ENCODE measurements at places on chromosomes 13 and 19. TPM values are rescaled to one million over a fixed set of nuclear protein-coding genes. Genes with fewer than 3 reads are reported as not detected.

Gene B3GNT3
- 0.95 TPM for total RNA-seq

GRCh38 chr19:13507053-13507611 lies 853 bp upstream of the CACNA1A start:
- DNase-seq, result no peak

Gene S1PR4
- 32.2 TPM for total RNA-seq

DNA sequence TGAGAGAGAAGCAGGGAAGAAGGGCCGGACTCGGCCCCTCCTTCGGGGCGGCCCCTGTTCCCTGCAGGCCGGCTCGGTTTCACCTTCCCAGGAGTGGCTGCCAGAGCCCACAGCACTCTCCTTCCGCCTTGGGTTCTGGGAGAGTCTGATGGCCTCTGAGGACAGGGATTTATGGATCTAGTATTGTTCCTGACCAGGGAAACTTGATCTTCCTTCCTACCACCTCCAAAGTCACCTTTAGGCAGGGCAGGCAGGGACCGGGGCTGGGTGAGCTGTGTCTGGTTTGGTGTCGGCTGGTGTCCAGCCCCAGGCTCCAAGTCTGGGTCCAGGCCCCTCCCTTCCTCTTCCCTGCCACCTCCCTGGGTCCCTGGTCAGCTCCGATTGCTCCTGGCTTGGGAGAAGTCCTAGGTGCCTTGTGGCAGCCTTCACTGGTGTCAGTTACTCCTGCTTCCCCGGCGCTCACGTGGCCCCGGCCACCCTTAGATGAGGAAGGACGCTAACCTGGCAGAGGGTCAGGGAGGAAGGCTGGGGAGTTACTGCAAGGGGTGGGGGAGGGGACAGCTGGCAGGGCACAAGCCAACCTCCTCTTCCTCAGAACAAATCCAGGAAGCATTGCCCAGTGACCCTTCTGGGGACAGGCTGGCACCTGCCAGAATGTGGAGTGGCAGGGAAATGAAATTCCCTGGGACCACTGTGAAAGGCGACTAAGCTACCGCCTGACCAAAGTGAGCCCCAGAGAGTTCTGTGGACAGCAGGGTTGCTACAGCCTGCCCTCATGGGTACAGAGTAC lies 18.8 kb downstream of the RFX1 start:
- no peak for DNase-seq

- no peak for DNase-seq
Observed at GRCh38 chr13:49356223-49356622, 87.6 kb downstream of the CAB39L start.

DNA sequence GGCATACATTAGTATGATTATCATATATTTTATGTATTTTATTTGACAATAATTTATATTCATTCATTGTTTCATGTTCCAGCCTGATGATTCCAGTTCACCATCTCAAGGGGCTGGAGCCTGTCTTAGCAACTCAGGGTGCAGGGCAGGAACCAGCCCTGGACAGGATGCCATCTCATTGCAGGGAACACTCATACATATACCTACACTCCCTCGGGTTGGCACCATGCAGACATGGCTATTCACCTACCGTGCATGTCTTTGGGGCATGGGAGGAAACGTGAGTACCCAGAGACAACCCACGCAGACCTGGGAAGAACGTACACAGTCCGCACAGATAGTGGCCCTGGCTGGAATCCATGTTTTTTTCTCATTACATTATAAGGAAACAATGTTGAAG lies 151.0 kb upstream of the ZNF536 start:
- no peak for DNase-seq

DNA sequence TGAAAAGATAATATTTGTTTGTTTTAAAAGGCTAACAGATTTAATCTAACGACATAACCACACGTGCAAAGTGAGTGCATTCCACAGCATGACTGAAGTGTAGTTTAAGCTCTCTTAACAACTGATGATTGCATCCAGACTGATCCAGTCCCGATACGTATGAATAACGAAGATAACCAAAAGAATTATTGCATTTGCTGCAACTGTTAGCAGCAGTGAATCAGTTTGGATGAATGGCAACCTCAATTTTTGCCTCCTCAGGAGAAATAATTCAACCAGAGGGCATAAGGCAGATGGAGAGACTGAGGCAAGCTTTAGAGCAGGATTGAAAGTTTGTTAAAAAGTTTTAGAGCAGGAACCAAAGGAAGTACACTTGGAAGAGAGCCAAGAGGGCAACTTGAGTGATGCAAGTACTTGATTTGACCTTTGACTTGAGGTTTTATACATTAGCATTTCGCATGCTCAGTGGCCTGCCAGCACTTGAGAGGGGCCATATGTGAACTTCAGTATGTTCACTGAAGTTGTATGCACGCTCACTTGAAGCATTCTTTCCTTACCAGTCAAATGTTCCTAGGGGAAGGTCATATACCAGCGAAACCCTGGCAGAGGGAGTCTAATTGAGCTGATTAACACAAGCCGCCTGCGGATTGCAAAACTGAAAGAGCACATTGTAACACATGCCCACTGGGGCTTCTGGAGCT lies 835.0 kb upstream of the PCDH20 start:
- DNase-seq, result no peak

DNA sequence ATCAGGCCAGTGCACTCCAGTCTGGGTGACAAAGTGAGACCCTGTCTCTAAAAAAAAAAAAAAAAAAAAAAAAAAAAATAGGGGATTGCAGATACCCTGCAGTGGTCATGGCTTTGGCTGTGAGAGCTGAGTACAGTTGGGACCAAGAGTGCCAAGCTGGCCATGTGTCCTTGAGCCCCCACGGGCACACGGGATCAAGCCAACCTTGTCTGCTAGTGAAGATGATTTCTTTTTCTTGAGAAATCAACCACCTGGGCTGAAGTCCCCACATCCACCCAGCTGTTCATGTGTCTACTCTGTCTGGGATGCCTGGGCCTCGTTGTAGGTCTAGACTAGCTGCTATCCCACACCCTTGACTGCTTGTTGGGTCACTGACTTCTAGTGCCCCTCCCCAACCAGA lies 34.0 kb downstream of the CERS4 start:
- no peak for DNase-seq

Gene ATP13A1
- 71.2 TPM for total RNA-seq

DNA sequence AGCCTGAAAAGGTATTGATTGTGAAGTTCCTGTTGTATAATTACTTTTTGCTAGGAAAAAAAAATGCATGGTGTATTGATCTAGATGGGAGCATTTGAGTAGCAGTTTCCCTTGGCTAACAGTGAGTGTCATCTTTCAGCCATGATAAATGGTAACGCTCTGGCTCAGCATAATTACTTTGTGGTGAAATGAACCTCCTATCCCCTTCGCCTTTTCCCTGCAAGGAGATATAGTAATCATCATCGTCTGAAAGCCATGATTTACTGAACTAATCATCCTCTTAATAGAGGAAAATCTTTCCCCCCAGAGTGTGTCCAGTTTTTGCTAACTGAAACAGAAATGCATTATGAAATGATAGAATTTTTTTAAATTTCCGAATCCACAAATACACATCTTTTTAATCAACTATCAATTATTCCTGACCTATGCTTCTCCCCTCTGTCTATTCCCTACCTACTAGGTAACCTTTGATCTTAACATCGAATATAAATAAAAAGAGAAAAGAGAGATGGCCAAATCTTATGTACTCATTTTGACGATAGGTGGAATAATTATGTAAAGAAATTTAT lies 88.7 kb downstream of the MAB21L1 start:
- DNase-seq, result no peak

- no peak for DNase-seq
Observed at GRCh38 chr13:105764486-105764885, 771.0 kb downstream of the EFNB2 start.

GRCh38 chr13:23960566-23961156 lies 63.4 kb upstream of the C1QTNF9B start:
- peak; percentile 16 for DNase-seq

- DNase-seq, result no peak
Observed at GRCh38 chr13:27962128-27962841, 6.8 kb downstream of the CDX2 start.

Gene ZNF471
- 1.4 TPM for total RNA-seq

GRCh38 chr19:45526143-45526542 lies 18.9 kb downstream of the VASP start:
- no peak for DNase-seq

Gene ENOX1
- 0.48 TPM for total RNA-seq

DNA sequence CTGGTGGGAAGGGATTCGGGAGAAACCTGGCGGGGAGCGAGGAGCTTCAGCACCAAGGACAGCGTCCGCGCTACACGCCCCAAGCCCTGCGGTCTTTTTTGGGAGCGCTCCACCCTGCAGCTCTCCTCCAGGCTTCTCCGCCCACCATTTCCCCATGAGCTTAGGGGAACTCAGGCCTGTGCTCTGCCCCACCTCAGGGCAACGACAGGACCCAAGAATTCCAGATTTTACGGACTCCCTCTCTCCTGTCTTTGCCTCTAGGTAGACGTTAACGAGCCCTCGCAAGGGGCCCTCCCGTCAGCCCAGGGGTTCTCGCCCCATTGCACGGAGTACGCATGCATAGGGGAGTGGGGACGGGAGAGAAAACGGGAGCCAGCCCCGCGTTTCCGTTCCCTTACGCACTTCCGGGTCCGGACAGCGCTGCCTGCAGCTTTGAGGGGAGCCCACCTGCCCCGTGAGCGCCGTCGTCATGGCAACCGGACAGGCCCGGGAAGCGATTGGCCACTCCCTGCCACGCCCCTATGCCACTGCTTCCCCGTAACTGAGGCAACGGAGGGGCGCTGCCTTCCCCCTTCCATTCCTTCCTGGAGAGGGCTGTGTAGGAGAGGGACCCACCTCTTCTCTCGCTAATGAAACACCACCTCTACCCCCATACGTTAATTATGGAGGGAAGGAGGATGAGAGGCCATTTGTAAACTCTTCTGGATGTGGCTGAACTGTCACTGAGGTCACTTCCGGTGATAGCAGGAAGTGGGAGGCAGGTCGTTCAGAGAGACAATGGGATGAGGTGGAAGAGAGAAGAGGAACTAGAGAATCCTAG lies 20.8 kb downstream of the NOVA2 start:
- DNase-seq, result peak; percentile 66

DNA sequence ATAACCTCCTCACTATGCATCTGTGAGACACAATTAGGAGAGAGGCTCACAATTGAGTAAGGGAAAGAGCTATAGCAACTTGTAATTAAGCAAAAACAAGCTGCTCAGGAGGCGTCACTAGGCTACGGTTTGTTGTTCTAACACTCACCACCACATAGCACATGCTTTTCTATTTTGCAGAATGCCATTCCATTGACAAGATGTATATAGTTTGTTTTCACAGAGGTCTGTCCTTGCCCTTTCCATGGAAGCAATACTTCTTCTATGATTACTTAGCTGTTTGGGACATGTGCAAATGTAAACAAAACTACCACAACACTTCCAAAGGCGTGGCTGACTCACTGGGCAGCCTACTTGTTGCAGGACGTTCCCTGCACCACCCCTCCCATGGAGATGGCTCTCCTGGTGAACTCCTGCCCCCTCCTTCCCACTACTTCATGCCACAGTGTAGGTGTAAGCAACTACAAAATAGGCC lies 33.9 kb upstream of the FAM216B start:
- no peak for DNase-seq

DNA sequence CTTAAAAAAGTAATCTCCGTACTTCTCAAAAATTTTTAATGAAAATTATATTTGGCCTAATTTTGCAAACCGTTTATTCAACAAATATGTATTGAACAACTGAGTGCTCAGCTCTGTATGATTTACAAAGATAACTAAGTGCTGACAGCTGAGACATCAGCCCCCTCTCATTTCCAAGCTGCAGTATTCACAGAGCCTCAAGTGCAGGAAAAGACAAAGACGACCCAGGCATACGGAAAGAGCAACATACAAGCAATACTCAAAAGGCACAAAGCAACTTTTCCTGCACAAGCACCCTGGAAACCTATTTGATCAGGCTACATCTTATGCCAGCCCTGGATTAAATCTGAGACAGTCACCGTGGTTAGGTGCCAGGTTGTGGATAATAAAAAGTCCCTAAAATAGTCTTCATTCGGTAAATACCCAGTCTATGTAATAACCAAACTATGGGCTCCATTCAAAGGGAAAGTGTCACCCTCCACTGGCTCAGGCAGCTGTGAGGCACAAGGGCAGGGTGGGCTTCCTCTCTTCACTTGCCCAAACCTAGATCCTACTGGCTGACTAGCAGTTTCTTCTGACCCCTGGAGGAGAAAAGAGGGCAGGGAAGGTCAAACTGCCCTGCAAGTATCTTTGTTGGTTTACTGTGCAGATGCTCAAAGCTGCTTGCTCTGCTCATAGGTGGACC lies 65.5 kb downstream of the TBC1D4 start:
- no peak for DNase-seq

- peak; percentile 38 for DNase-seq
Observed at GRCh38 chr13:114103801-114104654, 28.4 kb downstream of the RASA3 start.

GRCh38 chr19:42216653-42217519 lies 591 bp downstream of the DEDD2 start:
- DNase-seq, result peak; percentile 58

GRCh38 chr19:13705928-13706447 lies 58.3 kb upstream of the MRI1 start:
- DNase-seq, result no peak

GRCh38 chr13:26786651-26787295 lies 26.2 kb upstream of the GPR12 start:
- DNase-seq, result no peak

Gene EDDM13
- total RNA-seq, result 0.30 TPM

DNA sequence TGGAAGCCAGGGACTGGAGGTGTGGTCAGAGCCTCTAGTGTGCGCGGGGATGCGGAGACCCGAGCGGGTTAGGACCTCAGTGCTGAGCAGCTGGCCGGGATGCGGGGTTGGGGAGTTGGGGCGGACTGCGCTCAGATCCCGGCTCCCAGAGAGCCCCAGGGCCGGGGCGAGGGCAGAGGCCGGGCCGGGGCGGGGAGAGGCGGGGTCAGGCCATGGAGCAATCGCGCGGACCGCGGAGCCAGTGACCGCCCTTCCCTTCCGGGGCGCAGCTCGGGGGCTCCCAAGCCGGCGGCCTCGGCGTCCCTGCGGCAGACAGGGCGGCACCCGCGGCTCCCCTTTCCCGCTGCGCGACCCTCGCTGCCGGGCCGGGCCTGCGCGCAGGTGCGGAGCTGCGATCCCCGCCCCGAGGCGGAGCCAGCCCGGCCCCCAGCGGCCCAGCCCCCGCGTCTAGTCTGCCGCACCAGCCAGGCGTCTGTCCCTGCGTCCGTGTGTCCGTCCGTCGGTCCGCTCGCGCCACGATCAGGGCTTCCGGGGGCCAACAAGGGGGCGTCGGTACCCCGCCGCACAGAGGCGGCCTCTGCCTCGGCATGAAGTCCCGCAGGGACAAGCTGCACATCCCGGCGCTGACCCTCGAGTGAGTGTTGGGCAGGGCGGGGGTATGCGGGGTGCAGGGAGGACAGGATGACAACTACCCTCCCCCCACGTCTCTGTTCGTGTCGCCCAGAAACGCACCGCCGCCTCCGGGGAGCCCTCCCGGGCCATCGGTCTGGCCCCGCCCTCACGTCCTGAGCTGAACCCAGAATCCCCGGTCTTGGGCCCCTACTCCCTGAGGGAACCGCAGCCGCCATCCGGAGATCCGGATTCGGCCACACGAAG lies 12.4 kb downstream of the MAST3 start:
- peak; percentile 63 for DNase-seq

- peak; percentile 60 for DNase-seq
Observed at GRCh38 chr13:60397704-60398378, 821 bp downstream of the TDRD3 start.

GRCh38 chr19:1734321-1734966 lies 18.9 kb upstream of the ONECUT3 start:
- no peak for DNase-seq

All from activated CD4-positive, alpha-beta T cell treated with anti-CD3 and anti-CD28 coated beads for 36 hours (primary cell).